ENCODE measurements at places on chromosomes 4 and X.

GRCh38 chrX:44992775-44993174 is 119.8 kb downstream of the KDM6A start:
- DNase-seq, result no peak

- DNase-seq, result no peak
Measured at GRCh38 chr4:154427149-154427548, 64.5 kb downstream of the DCHS2 start.

GRCh38 chr4:138320831-138321230 is 78.7 kb upstream of the SLC7A11 start:
- DNase-seq, result no peak

DNA sequence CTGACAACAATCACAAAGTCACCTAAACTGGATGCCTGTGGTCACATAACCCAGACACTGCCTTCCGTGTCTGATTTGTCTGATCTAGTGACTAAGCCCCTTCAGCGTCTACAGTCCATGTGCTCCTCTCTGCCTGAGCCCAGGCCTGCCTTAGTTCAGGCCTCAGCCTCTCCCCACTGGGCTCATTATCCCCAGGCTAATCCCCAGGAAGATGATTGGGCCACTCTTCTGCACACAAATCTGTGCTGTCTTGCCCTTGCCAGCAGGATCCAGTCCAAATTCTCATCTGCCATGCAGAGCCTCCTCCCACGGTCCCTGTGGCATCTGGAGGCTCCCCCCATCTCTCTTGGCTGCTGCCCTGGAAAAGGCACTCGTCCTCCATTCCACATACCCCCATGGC is 96.5 kb downstream of the SLC2A9 start:
- DNase-seq, result no peak

DNA sequence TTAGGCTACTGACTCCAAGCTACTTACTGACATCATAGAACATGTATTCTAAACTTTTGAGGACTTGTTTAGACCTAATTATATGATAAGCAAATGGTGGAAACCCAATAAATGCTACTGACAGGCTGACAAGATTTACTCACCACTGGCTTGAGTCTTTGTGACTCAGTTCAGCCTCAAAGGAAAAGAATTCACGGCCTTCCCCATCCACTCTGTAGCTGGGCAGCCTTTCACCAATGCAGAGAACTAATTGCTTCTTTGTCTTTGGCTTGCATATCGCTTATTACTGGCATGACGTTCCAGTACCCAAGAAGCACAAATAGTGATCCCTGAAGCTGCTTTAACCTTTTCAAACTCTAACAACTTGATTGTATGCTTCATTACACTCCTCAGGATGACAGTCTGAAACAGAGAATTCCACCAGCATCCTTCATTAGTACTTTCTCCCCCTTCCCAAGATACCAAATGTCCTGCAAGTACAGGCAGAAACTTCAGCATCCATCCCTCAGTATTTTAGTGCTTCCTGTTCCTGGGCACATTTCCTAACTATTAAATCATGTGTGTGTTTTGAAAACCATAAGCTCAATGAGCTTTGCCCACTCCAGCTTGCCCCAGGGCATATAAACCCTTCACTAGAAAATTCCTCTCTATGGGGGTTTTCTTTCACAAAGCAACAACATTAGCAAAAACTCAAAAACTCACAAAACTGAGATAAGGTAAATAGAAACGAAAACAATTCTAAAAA is 298.1 kb upstream of the SLC7A11 start:
- no peak for DNase-seq

All from anterior cingulate cortex (tissue), 58 donors.